Stimulated activated CD4-positive, alpha-beta T cell treated with anti-CD3 and anti-CD28 coated beads, Interleukin-2, amount 100 ng/mL, for 4 hours (primary cell): ENCODE measurements at places on chromosomes 7 and 10.

DNA sequence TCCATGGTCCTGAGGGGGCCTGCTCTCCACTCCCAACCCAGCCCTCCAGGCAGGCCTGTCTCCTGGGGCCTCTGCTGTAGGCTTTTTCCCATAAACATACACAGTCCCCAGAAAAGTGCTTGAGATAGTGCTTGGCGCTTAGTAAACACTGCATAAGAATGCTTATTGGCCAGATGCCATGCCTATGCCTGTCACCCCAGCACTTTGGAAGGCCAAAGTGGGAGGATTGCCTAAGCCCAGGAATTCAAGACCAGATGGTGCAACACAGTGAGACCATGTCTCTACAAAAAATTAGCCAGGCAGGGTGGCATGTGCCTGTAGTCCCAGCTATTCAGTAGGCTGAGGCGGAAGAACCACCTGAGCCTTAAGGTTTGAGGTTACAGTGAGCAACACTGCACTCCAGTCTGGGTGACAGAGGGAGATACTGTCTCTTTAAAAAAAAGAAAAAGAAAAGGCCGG is 24.6 kb upstream of the ASL start:
- DNase-seq = no peak

- no peak for DNase-seq
Measured at GRCh38 chr10:14554091-14554490, 220.6 kb downstream of the FAM107B start.

- no peak for DNase-seq
Measured at GRCh38 chr7:155860461-155860839, 48.2 kb upstream of the SHH start.

DNA sequence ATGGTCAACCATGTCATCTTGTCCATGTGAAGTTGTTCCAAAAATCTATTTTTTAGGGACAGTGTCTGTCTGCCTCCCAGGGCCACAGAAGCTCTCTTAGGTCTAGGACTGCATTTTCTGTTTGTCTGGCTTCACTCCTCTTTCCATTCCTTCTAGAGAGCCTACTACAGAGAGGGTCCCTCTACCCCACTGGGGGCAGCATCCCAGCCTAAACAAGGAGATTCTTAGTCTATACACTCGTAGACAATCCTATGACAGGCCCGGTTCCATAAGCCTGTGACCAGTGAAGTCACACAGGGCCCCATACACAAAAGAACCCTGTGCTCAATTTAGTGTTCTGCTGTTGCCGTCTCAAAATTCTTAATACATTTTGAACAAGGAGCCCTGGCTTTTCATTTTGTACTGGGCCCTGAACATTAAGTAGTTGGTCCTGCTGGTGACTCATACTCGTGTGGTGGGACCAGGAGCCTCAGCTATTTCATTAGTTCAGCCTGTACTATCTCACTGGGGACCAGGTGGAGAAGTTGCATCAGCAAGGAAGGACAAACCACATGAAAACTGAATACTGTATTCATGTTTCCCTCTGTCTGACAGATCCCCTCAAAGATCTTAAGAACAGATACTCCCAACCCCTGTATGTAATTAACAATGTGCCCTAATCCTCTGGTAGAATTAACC is 23.5 kb upstream of the FAM180A start:
- DNase-seq = no peak

GRCh38 chr7:100684534-100685042 is 9.5 kb downstream of the GIGYF1 start:
- DNase-seq = no peak

DNA sequence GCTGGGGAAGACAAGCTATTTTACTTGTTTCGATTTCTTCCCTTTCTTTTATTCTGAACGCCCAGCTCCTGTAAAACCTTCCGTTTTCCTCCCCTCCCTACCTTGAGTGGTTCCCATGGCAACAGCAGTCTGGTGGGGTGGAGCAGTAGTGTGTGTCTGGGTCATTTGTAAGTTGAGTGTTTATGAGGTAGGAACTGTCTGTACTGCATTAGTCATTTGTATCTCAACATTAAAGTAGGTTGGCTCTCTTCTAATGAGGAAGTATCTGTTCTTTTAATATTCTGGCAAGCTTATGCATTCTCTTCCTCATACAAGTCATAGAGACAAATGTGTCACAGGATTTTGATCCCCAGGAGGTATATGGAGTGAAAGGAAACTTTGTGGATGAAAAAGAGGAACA is 85.3 kb upstream of the CCDC6 start:
- DNase-seq = no peak

DNA sequence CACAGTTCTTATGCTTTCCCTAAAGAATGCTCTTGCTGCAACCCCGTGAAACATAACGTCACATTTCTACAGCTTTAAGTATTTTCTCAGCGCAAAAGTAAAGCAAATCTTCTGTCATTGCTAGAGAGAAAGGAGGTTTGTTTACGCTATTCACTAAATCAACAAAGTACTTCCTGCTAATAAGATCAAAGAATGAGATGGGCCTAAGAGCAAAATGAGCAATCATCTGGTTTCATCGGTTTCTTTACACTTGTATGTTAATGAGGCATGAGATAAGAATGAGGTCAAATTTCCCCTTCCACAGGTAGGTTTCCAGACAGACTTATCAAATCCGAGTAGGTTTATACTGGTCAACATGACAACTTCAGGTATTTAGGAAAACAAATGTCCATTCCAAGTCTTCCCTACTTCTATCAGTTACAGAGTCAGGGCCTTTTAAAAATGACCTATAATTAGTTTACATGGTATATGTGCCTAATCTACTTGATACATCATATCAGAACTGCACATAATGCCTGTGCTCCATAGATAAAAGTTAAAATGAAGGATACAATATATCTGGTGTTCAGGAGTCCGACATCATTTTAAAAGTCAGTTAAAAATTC is 8.4 kb downstream of the USP6NL start:
- DNase-seq = no peak

DNA sequence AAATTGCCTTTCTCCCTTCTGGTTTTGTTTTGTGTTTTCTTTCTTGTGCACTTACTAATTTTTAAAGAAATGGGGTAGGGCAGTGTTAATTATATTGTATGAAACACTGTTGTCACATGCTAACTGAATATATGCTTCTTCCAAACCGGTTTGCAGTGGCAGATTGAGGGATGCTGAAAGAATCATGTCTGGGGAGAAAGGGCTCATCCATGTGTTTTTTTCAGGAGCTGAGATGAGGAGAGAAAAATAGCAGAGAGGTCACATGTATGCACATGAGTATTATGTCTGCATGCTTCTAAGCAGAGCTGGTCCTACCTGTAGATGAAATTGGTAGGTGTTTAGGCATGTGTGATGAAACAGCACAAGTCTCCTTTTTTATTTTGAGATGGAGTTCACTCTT is 17.0 kb downstream of the SORCS3 start:
- DNase-seq = no peak

DNA sequence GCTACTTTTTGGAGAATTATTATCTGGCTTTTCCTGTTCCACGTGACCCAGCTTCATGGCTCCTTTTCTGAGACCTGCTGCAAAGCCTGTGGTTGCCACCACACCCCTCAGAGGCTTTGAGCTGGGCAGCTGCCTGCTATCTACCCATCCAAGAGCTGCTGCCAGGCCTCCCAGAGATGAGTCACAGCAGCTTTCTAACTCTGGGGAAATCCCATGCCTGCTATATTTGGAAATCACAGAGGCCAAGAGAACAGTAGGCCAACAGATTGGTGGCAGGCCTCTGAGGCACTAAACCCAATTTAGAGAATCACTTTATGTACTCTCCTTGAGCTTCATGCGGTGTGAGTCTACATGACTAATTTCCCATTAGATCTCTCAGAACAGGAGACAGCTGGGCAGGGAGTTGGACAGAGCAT is 35.2 kb downstream of the SGCE start:
- DNase-seq = peak; percentile 1
